ENCODE measurements at places on chromosomes 6 and 20. TPM values are rescaled to one million over a fixed set of nuclear protein-coding genes. Genes with fewer than 3 reads are reported as not detected.

- DNase-seq, result no peak
Measured at GRCh38 chr6:158230967-158231550, 62.9 kb downstream of the GTF2H5 start.

DNA sequence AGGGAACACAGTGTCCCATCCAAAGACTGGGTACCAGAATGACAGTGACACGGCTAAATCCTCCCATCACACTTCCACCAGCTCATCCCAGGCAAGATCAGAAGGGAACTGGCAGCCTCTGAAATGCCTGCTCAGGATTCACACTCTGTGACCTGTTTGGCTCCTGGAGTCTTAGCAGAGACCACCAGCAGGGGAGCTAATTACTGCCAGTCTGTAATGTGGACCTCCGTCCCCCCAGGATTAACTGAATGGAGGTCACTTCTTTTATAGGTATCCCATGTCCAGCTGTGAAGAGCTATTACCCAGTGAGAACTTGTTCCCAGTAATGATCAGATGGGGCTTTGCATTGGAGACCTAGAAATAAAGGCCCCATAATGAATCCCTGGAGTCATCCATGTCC, 45.2 kb downstream of the DEFB114 start:
- no peak for DNase-seq

DNA sequence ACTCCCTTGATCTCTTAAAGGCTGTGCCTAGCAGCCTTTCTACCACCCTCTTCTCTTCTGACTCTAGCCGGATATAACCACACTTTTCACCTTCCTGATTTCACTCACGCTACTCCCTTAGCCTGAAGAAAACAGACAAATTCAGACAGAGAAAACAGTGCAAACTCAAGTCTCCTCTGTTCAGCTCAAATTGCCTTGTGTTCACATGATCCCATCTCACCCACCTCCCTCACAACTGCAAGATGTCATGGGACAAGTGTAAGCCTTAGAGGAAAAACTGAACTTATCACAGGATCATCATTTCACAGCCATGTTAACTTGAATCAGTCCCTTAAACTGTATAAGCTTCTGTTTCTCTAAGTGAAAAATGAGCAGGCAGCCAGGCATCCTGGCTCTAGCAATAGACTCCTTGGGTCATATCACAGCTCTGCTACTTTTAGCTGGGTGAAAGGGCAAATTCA, 66.5 kb upstream of the TENT5A start:
- no peak for DNase-seq

DNA sequence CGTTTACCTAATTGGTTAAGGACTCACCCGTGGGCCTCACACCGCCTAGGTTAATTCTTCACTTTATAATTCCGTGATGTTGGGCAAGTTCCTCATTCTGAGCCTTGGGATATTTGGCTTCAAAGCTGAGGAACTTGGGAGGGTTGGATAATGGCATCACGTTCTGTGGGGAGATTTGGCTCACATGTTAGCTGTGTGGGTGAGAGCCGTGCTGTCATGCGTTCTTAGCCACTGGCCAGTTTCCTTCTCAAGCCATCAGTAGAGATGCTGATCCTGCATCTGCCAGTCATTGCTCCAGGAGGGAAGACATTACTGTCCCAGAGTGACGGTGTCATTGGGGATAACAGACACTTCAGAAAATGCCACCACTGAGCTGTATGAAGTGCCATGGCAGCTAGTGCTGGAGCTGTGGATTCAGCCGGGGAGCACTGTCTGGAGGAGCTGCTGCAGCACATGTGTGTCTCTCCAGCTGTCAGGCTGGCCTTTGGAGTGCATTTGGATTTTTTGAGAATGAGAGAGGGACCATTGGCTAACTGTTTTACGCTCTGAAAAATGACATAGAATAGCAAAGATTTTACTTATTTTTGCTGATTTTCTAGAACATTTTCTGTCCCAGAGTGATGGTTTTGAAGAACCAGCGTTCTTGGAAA, 16.5 kb downstream of the IGF2R start:
- DNase-seq, result no peak

DNA sequence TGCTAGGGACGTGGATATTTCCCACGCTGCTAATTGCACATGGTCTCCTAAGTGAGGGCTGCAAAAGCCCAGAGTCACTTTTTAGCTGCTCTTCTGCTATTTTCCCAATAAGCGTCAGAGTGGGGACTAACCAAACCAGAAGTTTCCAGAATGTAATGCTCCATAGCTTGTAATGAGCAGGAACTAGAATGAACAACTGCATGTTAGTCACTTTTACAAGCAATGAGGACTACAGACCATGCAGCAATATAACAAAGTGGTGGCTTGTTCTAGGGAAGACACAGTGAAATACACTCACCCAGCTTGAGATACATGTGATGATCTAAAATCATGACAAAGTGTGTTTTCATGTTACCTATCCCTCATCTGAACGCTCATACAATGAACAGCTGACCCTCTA, 314.1 kb upstream of the SGK1 start:
- no peak for DNase-seq

DNA sequence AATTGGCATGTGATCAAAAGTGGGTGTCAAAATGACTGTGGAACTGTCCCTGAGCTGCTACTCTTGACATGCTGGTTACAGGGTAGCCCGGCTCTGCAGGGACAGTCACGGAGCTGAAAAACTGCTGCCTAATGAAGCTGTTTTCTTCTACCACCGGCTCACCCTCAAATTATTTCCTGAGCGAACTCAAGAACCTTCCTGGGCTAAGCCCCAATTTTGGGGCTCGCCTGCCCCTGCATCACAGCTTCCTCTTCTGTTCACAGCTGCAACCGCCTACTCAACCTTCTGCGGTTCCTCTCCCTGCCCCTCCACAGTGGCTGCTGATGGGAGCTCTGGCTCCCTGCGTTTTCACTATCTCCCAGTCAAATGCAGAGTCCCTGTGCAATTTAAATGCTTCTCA, 110.8 kb upstream of the MLN start:
- DNase-seq, result no peak

- no peak for DNase-seq
Measured at GRCh38 chr6:142716097-142716496, 228.9 kb downstream of the HIVEP2 start.

- DNase-seq, result no peak
Measured at GRCh38 chr20:50568549-50568942, 58.4 kb downstream of the PTPN1 start.

DNA sequence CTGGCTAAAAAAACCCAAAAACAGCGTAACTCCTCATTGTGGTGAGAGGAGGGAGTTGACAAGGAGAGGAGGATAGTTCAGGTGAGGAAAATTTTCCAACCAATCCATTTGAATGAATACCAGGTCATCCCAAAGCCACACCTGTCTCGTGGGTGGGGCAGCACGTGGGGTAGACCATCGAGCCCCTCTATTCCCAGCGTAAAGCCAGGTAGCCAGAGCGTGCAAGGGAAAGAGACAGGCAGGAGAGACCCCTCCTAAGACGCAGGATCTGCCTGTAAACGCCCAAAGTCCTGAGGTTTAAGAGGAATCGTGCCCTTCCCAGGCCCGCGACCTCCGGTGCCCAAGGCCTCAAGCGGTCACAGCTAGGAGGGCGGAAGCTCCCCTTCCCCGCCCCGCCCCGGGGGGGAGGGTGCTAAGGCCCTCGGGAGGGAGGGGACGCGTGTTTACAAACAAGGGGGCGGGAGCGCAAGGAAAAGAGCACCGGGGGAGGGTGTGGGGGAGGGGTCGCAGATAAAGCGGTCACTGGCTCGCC, 712 bp downstream of the RXRB start:
- DNase-seq, result no peak

The TNF gene
- total RNA-seq, result not detected

The NFATC2 gene
- 4.9 TPM for total RNA-seq

The PTCHD4 gene
- 2.3 TPM for total RNA-seq

The TINAG gene
- 0.76 TPM for total RNA-seq

The FABP7 gene
- total RNA-seq, result 0.24 TPM

The ZKSCAN3 gene
- 6.8 TPM for total RNA-seq
